ENCODE measurements at places on chromosomes 12 and 14.

- DNase-seq = no peak
Measured at GRCh38 chr14:77270361-77271112, 469 bp downstream of the NGB start.

DNA sequence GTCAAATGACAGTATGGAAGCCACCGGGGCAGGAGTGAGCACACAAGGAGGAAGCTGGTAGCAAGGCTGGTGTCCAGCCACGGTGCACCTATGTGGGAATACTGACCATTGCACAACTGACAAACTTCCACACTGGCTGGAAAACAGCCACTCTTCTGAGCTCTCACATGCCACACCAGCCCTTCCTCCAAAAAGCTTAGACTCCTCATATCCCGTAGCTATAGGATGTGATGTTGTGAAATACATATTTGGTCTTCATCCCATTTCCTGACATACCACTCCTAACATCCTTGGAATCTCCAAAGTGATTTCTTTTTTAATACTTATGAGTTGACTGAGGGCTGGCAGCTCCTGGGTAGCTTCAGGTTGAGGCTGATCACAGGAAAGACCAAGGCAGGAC, 103.6 kb downstream of the NTF3 start:
- DNase-seq = no peak

GRCh38 chr12:29901585-29901984, 117.8 kb upstream of the TMTC1 start:
- no peak for DNase-seq

DNA sequence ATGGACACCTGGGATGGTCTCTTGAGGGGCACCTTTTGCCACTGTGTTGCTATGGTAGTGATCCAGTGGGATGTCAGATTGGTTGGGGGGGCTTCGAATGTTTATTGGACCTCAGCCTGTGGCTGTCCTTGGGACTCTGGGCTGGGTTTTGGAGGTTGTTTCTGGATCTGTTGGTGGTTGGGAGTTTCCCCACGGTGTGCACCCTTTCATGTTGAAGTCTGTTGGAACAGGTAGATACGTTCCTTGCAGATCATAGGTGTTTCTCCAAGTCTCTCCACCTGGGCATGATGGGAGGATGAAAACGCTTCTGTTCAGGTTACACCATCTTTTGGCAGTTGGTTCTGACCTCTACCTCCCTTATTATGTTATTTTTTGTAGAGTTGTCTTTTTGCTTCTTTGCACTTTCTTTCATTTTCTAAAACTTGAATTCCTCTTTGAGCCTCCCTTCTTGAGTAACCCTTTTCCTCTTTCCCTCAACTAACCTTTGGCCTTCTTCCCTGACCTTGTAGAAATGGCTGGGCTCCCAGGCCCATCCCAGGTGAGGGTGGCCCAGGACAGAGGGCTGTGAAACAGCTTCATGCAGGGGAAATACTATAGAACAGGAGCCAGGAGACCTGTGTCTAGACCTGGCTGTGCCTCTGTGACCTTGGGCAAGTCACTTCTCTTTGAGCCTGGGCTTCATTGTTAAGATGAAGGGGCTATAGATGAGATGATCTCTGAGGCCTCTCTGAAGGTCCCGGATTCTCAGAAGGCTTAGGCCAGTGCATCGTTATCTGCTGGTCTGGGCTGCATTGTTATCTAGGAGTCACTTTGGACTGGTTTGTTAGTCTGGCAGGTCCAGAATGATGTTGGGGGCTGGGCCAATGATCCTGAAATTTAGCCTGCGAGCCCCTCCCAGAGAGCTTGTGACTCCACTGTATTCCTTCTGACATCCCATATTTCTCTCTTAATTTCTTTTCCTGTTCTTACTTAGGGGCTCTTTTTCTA, 2.0 kb downstream of the ATN1 start:
- DNase-seq = no peak

DNA sequence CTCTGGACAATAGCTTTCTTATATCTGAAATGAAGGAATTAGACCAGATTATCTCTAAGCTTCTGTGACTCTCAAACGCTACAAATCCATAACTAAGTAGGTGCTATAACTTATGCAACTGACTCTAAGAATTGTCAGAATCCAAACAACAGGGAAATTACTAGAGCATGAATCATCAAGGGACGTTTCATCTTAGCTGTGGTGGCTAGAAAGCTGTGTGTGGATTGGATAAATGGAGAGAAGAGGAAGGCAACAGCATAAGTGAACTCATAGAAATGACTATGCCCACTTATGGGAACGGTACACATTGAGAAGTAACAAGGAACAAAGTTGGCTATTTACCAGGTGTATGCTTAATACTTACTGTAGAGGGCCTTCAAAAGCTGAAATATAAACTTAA, 96.0 kb upstream of the NEDD1 start:
- no peak for DNase-seq

DNA sequence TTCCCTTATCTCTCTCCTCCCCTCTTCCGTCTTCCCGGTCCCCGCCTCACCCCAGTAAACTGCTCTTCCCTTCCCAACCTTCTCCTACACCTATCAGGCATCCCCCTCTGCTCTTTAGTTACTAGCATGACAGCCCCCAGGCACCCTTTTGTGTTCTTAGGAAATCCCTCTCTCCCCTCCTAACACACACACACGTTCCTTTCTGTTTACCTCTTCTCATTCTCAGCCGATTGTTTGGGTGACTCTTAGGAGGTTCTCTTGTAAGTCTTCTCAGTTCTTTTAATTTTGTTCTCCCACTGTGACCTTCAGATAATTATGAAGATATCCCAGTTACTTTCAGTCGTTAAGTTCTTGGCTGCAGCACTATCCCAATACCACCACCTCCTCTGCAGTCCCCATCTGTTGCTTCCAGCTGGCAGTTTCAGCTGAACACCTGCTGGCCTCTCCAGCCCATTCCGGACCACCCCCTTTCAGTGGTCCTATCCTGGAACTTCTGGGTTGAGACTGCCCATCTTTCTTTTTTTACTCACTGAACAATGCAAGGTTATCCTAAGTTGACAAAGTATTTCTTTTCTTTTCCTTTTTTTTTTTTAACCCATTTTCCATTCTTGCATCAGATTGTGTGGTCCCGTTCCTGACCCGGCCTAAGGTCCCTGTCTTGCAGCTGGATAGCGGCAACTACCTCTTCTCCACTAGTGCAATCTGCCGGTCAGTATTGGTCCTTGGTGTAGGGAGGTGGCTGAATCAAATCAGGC, 711 bp downstream of the MARS1 start:
- no peak for DNase-seq

- no peak for DNase-seq
Measured at GRCh38 chr12:83932011-83932410, 980.6 kb downstream of the SLC6A15 start.

DNA sequence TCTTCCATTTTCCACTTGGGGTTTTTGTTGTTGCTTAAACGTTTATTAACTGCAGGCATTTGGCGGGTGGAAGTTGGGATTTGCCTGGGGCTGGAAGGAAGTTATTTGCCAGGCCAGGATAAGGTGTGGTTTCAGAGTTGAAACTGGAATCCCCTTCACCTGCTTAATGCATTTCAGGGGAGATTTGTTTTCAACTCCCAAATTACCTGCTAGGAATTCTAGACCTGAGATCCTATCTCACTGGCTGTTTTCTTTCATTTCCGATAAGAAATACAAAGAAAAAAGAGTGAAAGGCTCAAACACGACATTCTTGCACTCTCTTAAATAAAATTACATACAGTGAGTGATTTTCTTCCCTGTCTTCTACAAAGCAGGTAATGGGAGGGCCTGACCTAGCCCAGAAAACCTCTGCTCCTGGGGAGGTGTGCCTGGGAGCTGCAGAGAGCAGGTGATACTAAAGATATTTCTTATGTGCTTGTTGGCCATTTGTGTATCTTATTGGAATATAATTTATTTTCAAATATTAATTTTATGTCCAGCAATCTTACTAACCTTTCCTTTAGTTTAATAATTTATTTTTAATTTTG, 278.2 kb downstream of the ZFP36L1 start:
- no peak for DNase-seq

- DNase-seq = no peak
Measured at GRCh38 chr14:72528059-72528862, 365.6 kb downstream of the DPF3 start.

DNA sequence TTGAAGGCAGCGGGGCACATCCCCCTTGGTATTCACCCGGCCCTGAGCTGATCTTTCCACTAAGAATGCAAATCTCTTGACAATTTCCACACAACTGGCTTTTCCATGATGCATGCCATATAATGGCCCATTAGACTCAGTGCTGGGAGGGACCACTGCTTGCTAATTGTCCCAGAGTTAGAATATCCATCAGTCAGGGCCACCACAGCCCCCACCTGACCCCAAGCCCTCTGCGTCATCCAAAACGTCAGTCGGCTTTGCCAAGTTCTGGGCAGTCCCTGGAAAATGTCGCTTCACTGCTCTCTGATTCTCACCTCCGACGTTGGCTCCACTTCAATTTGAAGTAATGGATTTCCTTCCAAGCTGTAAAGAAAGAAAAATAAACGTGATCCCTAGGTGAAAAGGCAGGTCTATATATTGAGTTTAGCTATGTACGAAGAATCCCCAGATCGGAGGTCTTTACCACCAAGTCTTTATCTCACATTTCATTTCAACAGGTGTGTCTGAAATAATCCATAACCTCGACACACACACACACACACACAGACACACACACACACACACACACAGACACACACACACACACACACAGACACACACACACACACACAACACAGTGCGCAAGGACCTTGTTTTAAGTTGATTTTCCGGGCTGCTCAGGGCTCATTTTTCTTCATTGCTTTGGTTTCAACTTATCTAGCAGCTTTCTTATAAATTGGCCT, 165.5 kb upstream of the NOS1 start:
- no peak for DNase-seq

DNA sequence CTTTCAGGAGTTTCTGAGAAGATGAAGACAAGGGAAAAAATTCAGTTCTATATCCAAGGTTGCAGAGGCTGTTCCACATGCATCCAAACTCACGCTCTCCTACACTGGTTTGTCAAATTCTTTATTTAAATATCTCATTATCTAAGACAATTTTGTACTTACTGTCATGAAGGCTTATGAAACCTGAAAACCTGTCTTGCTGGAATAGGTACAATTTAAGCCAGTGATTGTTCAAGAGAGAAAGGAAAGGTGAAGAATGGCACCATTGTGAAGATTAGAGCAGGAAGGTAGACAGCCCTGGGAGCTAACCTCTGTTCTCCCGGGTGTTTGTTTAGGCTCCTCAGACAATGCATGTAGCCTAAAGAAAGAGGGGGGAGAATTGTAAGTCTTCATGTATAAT, 315.1 kb upstream of the PRKD1 start:
- DNase-seq = no peak

DNA sequence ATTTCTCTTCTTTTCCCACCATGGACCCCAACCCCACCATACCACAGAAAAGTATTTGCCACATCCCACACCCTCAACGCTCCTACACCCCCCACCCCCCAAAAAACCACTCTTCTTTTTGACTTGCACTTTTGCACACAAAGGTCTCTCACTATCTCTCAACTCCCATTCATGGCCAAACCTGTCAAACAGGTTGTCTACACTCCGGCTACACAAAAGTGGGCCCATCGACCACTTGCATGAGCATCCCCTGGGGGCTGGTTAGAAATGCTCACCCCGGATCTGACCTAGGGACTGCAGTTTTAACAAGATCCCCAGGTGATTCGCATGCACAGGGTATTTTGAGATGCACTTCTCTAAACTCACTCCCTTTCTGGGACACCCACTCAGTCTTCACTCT, 248.2 kb downstream of the DPF3 start:
- DNase-seq = no peak

DNA sequence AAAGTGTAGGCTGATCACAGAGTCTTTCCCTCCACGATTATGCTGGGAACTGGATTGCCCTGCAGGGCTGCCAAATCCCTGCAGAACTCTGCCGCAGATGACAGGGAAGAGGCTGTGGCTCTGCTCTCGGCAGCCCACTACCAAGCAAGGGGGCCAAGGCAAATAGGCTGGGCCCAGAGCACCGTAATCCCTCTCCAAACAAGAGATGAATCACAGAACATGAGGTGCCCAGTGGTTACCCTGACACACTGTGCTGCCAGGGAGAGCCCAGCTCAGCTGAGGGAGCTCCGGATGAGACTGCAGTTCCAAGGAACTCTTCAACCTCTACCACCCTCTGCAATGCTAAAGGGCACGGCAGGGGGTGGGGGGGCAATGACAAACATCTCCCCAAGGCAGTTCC, 33.9 kb downstream of the STON2 start:
- no peak for DNase-seq

DNA sequence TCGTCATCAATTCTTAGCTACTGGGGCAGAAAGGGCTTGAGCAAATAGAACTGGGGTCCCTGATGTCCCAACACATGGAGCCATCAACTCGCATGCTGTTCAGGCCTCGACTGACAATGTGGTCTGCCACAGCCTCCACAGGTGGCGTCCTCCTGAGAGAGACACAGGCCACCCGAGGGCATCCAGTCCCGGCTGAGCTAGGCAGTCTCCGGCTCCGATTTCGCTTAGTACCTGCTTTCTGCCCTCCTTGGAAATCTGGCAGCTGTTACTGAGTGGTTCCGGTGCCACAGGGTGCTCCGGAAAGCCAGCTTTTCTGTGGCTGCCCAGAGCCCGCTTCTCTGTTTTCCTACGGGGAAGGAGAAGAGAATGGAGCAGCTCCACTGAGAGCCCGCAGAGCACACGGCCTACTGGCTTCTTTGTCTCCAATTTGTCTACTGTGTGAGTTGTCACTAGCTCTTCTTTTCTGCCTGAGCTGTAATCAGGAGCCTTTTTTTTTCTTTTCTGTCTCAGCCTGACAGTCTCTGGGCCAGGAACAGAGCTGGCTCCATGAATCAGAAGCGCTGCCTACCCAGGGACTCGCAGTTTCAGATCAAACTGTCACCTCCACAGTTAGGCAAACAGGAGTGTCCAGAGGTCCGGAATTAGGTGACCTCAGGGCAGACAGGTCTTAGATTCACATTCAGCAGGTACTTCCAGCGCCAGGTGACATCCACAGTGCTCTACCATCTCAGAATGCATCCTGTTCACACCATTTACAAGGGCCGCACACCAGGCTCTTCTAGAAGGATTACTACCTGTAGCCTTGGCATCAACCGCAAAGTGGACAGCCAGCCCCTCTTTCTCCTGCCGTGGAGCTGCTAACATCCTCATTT, 73.3 kb downstream of the MOK start:
- DNase-seq = no peak

GRCh38 chr12:117836999-117837736, 131.6 kb downstream of the KSR2 start:
- DNase-seq = peak; percentile 15

DNA sequence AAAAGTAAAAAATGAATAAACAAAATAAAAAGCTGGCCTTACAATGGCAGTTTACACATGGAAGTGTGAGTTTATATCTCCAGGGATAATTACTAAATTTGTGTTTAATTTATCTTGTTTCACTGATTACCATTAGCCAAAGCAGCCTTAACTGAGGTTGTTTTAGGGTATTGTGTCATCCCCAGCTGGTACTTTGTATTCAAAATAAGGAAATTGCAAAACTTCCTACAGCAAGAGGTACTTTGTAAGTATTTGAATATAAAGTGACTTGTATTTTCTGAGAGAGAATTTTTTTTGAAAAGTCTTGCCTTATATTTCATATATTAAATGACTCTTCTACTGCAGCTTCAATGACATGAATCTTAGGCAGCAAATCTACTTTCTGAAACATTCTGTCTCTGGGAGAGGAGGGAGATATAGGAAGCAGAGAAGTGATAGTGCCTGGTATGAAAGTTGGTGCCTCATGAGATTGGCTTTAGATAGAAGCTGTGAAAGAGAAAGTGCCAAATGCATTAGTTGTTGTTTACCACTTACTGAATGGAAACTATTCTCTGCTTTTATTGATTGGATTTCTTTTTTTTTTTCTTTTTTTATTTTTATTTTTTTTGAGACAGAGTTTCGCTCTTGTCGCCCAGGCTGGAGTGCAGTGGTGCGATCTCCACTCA, 6.7 kb downstream of the FNTB start:
- DNase-seq = no peak
